ENCODE measurements at places on chromosomes 7 and 10.

GRCh38 chr7:37730501-37730900, 46.9 kb downstream of the GPR141 start:
- no peak for DNase-seq

DNA sequence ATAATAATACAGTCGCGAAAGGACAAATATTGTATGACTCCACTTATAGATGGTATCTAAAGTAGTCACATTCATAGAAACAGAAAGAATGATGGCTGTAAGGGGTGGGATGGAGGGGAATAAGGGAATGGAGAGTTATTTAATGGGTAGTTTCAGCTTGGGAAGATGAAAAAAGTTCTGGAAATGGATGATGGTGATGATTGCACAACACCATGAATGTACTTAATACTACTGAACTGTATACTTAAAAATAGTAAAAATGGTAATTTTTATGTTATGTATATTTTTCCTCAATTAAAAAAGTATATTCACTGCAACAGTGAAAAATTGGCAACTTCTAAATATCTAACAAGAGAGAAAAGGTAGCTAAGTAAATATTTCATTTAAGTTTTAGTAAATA, 265.8 kb downstream of the EXOC4 start:
- DNase-seq: no peak

DNA sequence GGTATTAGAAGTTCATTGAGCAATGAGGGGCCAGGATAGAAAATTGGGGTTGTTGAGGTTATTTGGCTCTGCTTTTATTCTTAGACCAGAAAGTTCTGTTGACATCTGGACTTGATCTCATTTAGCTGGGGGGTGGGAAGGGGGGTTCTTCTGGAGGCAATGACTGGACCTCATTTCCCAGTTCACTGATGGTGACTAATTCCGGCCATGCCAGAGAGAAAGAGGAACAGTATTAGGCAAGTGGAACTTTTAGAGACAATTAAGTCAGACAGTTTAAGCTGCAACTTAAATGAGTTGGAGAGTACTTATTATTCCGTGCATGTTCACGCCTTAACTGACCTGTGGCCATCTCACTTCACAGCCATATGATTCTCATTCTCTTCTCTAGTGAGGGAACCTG, 512.5 kb downstream of the REEP3 start:
- no peak for DNase-seq

DNA sequence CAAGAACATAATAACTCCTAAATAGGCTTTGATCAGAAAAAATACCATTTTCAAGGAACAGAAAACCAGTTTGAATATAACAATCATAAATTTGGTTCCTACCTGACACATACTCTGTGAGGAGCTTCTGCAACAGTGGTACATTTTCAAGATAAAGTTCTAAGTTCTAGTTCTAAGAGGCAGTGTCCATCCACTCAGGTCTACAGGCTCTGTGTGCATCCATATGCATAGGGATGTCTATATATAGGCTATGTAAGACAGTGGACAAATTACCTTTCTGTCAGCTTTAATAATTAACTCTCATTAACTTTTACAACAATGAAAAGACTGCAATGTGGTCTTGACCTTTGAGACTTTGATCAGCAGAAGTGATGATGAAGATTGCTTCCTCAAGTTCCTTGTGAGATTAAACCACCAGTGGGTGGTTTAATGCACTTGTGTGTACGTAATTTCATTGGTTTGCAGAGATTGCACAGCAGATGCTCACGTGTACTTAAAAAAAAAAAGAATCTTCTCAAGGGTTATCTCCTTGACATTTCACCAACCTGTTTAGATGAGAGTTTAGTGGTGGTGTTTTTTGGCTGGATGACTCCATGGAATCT, at the start of gene SLC26A3:
SLC26A3 (minus strand) TSS at position 215 of the 602 bp plus-strand sequence. CDS start 8,714 bp downstream, outside the sequence.
- no peak for DNase-seq
